ENCODE measurements at places on chromosomes 12 and 14. TPM values are rescaled to one million over a fixed set of nuclear protein-coding genes. Genes with fewer than 3 reads are reported as not detected.
A peak's percentile ranks its signal among the peaks of the same experiment; 100 is the strongest.

DNA sequence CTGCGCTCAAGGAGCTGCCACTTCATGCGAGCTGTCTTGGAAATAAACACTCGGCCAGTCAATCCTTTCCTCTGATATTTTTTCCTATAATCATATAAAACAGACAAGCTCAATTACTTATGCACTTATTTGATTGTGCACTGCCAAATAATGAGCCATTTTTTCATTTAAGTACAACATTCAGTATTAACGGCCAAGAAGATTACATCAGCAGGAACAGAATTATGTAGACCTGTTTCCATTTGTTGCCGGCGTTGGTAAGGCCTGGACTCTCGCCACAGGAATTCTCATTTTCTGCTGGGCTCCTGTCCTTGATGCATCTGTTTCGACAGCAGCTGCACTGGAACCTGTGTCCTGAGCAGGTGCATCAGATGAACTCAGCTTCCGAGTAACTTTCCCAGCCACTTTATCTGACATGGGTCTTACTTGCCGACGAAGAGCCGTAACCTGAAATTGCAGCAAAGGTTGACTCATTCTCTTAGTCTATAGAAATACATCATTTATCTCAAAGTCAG, 110.2 kb downstream of the KIF21A start:
- no peak overlapping the region for H3K4me3 ChIP-seq
- H3K36me3 ChIP-seq: peaks cover 7% of the 10 kb centered on the region
- H3K27me3 ChIP-seq: no peaks in the 10 kb centered on the region
- DNase-seq: no peak

DNA sequence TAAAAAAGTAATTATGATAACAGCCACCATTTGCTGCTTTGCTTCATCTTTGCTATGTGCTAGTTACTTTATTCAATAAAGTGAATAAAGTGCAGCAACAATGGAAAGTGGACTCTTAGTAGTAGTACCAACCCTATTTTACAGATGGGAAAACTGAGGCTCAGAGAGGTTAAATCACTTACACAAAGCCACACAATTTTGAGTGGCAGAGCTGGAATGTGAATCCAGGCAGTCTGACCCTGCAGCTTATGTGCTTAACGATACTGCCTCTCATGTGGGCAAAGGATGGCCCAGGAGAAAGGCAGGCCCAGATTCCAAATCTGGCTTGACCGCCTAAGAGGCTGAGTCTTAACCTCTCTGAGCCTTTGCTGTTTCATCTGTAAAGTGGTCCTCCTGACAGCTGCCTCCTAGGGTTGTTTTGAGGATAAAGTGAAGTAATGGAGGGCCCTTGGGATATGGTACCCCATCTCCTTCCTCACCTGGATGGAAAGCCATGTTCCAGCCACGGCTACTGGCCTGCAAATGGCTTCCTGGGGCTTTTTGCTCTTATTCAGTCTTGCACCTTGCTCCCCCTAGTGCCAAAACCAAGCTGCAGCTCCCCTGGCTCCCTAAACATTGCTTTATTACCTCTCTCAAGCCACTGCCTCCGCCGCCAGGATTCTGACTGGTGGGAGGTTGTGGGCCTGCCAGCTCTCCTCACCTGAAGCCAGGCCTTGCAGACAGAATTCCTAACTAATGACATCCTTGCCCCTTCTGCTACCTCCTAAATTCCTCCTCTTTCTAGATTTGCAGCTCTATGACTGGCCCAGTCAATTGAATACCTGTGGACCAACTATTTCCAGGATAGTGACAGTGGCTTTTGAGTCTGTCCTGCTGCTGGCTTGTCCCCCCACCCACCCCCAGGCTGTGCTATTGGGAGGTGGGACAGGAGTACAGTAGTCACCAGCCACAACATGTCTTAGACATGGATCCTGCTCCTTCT, 283.3 kb upstream of the PWP1 start:
- DNase-seq: peak; percentile 78
- H3K27me3 ChIP-seq: no peaks in the 10 kb centered on the region
- H3K36me3 ChIP-seq: no peaks in the 10 kb centered on the region

- no peak overlapping the region for H3K27ac ChIP-seq
- no peaks in the 10 kb centered on the region for H3K36me3 ChIP-seq
- H3K27me3 ChIP-seq: no peaks in the 10 kb centered on the region
- DNase-seq: no peak
Measured at GRCh38 chr12:67752226-67752732, 103.7 kb downstream of the DYRK2 start.

DNA sequence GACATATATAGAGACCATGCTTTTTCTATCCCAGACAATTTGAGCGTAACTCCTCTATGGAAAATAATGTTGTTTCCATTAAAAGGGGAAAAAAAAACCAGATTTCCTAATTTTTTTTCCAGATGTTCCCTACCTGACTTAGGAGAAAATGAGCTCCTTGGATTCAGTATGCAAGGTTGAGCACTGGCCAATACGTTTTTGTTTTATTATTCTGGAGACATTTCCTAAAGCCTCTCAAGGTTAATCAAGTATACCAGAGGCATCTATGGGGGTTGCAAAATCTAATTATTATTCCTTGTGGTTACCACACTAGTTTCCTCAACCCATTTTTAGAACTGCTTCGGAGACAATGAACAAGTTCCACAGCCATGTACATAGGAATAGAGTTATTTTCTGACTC, 291.3 kb downstream of the SLC16A7 start:
- no peaks in the 10 kb centered on the region for H3K4me1 ChIP-seq
- no peaks in the 10 kb centered on the region for H3K27me3 ChIP-seq
- H3K27ac ChIP-seq: no peak overlapping the region
- no peaks in the 10 kb centered on the region for H3K36me3 ChIP-seq
- no peak for DNase-seq

DNA sequence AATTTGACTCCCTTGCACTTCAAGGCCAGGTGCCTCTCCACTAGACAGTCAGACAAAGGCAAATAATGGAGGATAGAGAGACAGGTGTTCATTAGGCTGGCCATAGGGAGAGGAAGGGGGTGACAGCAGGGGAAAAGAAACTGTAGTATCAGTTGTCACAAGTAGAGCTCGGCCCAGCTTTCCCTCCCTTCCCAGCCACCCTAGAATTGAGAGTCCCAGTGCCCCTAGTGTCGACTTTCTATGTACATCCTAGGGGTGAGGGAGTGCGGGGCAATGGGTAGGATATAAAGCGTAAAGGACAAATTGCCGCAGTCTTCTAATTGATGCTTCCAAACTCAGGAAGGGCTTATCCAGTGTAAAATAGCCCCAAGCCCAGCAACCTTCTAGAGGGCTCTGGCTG, 39.0 kb downstream of the BAZ2A start:
- no peaks in the 10 kb centered on the region for H3K27me3 ChIP-seq
- no peak overlapping the region for H3K27ac ChIP-seq
- DNase-seq: peak; percentile 25
- peaks cover 19% of the 10 kb centered on the region for H3K36me3 ChIP-seq

DNA sequence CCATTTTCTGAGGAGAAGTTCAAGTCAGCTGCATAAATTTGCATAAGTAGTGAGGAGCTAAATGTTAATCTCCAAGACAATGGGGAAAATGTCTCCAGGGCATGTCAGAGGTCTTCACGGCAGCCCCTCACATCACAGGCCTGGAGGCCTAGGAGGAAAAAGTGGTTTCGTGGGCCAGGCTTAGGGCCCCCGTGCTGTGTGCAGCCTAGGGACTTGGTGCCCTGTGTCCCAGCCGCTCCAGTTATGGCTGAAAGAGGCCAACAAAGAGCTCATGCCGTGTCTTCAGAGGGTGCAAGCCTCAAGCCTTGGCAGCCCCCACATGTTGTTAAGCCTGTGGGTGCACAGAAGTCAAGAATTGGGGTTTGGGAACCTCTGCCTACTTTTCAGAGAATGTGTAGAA, 41.9 kb upstream of the RD3L start:
- DNase-seq: no peak
- H3K27me3 ChIP-seq: no peaks in the 10 kb centered on the region
- no peaks in the 10 kb centered on the region for H3K36me3 ChIP-seq
- H3K4me3 ChIP-seq: no peak overlapping the region

GRCh38 chr12:92779902-92780301, 77.1 kb downstream of the PLEKHG7 start:
- H3K27me3 ChIP-seq: no peaks in the 10 kb centered on the region
- no peak overlapping the region for H3K4me3 ChIP-seq
- DNase-seq: no peak
- no peaks in the 10 kb centered on the region for H3K4me1 ChIP-seq
- H3K27ac ChIP-seq: no peak overlapping the region

- DNase-seq: no peak
- no peak overlapping the region for H3K4me3 ChIP-seq
- no peaks in the 10 kb centered on the region for H3K36me3 ChIP-seq
- no peaks in the 10 kb centered on the region for H3K27me3 ChIP-seq
- H3K27ac ChIP-seq: no peak overlapping the region
Measured at GRCh38 chr12:125540580-125541204, 475.5 kb downstream of the AACS start.

DNA sequence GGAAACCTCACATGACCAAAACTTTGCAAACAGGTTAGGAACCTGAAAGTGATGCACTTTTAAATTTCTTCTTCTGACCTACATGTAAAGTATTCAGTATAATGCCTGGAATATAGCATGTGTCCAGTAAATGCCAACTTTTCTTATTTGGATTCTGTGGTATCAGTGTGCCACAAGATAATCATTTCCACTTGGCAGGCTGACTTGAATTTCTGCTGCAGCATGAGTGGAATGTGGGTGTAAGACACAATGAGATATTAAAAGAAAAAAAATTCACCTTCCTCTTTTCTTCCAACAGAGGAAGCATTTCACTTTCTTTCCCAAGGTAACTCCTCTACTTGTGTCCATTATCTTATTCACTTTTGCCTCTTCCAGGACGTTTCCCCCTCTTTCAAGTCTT, 141.9 kb upstream of the PRKD1 start:
- no peaks in the 10 kb centered on the region for H3K36me3 ChIP-seq
- H3K27me3 ChIP-seq: no peaks in the 10 kb centered on the region
- no peak for DNase-seq
- no peak overlapping the region for H3K27ac ChIP-seq
- H3K4me3 ChIP-seq: no peak overlapping the region
- no peaks in the 10 kb centered on the region for H3K4me1 ChIP-seq

The FBRSL1 gene
- total RNA-seq: 44.7 TPM

DNA sequence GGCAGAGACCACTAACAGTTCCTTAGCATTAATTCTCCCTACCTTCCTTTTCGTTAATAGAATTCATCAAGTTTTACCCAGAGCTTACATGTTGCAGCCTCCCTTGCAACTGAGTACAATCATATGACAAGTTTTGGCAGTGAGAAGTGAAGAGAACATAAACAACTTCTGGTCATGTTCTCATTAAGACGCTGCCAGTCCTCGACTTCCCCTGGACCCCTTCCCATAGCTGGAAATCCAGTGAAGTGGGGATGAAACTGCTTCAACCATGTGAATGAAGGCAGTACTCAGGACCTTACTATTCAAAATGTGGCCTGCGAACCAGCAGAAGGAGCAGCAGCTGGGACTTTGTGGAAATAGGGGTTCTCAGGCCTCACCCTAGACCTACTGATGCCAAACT, 133.9 kb downstream of the SPTSSA start:
- no peak for DNase-seq
- H3K4me1 ChIP-seq: peaks cover 5% of the 10 kb centered on the region
- no peak overlapping the region for H3K27ac ChIP-seq
- no peak overlapping the region for H3K4me3 ChIP-seq
- H3K27me3 ChIP-seq: no peaks in the 10 kb centered on the region
- no peaks in the 10 kb centered on the region for H3K36me3 ChIP-seq

DNA sequence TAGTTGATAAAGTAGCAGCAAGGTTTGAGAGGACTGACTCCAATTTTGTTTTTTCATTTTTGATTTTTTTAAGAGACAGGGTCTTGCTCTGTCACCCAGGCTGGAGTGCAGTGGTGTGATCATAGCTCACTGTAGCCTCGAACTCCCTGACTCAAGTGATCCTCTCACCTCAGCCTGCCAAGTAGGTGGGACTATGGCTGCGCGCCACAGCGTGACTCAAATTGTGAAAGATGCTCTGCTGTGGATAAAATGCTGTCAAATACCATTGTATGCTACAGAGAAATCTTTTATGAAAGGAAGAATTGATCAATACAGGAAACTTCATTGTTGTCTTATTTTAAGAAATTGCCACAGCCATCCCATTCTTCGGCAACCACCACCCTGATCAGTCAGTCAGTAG, 48.3 kb downstream of the SCN8A start:
- H3K4me1 ChIP-seq: no peaks in the 10 kb centered on the region
- H3K4me3 ChIP-seq: no peak overlapping the region
- no peaks in the 10 kb centered on the region for H3K27me3 ChIP-seq
- no peaks in the 10 kb centered on the region for H3K36me3 ChIP-seq
- H3K27ac ChIP-seq: no peak overlapping the region

The FAM186B gene
- total RNA-seq: 0.85 TPM

GRCh38 chr14:102965971-102966655, 43.6 kb downstream of the AMN start:
- no peak overlapping the region for H3K27ac ChIP-seq
- DNase-seq: no peak
- H3K36me3 ChIP-seq: peaks cover 43% of the 10 kb centered on the region
- H3K27me3 ChIP-seq: no peaks in the 10 kb centered on the region
- no peaks in the 10 kb centered on the region for H3K4me1 ChIP-seq
- no peak overlapping the region for H3K4me3 ChIP-seq

DNA sequence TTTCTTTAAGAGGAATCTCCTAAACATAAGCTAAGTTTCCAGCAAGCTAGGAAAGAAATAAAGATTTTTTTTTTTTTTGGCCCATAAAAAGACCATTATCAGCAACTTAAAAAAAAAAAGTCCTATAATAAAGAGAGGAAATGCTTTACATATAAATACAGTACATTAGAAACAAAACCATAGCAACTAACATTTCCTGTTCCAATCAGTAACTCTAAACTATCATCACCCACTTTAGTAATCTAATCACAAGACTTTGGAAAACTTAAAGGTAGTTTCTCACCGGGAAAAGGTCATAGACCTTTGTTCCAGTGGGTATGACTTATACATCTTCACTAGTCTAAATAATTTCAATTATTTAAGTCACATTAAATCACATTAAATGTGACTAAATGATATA, 11.1 kb downstream of the SPTSSA start:
- no peak overlapping the region for H3K27ac ChIP-seq
- no peaks in the 10 kb centered on the region for H3K27me3 ChIP-seq
